ENCODE measurements at places on chromosomes 4 and X.

GRCh38 chr4:46484881-46485280, 95.0 kb upstream of the GABRA2 start:
- no peak for DNase-seq

DNA sequence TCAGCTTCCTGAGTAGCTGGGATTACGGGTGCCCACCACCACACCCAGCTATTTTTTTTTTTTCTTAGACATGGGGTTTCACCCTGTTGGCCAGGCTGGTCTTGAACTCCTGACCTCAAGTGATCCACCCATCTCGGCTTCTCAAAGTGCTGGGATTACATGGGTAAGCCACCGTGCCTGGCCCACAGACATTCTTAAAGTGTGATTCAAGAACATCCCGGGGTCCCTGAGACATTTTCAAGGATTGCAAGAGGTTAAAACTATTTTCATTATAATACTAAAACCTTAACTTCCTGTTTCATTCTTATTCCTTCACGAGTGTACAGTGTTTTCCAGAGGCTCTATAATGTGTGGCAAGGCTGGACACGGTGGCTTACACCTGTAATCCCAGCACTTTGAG, 318.7 kb downstream of the CAMK2D start:
- DNase-seq: no peak

GRCh38 chrX:118143578-118143977, 27.0 kb upstream of the KLHL13 start:
- no peak for DNase-seq

DNA sequence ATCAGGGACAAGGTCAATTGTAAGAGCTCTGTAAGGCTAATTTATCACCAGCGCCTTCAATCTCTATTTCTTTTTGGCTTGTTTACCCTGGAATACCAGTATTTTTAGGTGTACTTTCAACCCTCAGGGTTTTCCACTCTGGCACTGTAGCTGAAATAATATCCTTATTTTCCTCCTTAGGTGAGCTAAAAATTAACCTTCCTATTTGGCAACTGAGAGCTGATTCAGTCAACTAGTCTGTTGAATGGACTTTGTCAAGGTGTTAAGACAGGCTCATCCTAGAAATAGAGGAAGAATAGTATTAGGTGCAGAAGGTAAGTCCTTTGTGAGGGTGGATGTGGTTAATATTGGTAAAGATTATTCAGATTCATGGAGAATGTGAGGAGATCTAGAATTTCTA, 101.3 kb upstream of the BANK1 start:
- no peak for DNase-seq

DNA sequence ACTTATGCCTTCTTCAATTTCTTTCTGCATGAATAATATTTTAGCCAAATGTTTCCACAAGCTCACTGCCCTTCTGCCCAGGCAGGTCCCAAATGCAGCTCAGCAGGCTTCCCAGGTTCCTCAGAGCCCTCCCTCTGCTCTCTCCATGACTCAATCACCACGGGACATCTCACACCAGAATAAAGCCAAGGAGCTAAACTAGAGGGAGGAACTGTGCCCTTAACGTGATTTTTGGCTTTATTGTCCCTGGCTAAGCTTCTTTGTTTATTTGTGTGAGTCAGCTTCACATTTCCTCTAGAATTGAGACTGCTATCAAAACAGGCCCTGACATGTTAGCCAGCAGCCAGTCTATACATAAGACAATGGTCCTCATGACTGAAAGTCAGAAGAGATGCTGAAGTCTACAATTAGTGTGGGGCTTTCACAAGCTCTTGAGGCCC, 186.4 kb upstream of the GALNT7 start:
- DNase-seq: no peak

GRCh38 chrX:120468479-120468824, 644 bp downstream of the LAMP2 start:
- no peak for DNase-seq

- no peak for DNase-seq
Measured at GRCh38 chr4:156038772-156039171, 85.1 kb upstream of the CTSO start.

GRCh38 chr4:82266345-82266744, 107.4 kb downstream of the HNRNPD start:
- DNase-seq: no peak

- DNase-seq: no peak
Measured at GRCh38 chr4:109365939-109366338, 63.5 kb upstream of the COL25A1 start.

DNA sequence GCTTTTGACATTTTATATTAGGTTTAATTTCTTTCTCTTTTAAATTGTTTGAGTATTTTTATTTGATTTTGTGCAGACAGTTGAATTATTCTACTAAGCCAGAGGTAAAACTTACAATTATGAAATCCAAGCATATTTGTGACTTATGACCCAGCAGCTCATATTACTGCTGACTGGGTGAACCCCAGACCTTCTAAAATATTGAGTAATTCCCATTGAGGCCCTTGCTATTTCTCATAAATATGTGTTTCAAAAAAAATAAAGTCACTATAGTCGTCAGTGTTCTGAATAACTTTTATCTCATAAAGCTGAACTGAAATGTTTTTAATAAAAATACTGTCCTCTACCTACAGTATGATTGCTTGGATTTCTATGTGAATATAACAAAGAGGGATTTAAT, 303.1 kb downstream of the IQCM start:
- DNase-seq: no peak

GRCh38 chr4:81652069-81652478, 180.4 kb upstream of the RASGEF1B start:
- DNase-seq: no peak

DNA sequence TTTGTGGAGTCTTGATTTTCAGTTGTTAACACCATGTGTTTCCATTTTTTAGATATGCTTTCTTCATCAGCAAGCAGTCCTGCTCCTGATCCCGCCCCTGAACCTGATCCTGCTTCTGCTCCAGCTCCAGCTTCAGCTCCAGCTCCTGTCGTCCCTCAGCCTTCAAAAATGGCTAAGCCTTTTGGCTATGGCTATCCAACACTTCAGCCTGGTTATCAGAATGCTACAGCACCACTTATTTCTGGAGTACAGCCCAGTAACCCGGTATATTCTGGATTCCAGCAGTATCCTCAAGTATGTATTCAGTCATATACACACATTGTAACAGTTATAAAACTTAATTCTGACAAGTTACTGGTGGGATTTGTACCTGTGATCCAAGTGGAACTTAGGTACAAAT, 60.9 kb downstream of the SEC24B start:
- no peak for DNase-seq

DNA sequence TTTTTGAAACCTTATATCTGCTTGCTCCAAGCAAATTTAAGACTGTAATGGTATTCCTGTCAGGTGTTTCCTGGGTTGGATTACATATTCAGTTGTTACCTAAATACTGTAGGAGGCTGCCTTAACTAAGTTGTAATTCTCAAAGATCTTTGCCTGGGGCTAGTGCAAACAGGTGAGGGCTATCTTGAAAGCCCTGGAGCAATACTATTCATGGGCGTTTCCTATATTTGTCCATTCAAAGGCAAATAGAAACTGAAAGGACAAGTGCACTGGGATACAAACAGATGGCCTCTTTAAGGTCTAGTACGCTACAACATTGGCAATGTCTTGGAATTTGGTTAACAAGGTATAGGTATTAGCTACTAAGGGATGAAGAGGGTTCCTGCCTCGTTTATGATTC, 84.1 kb upstream of the CT45A1 start:
- DNase-seq: no peak

- no peak for DNase-seq
Measured at GRCh38 chr4:108172231-108172752, 3.6 kb upstream of the LEF1 start.

DNA sequence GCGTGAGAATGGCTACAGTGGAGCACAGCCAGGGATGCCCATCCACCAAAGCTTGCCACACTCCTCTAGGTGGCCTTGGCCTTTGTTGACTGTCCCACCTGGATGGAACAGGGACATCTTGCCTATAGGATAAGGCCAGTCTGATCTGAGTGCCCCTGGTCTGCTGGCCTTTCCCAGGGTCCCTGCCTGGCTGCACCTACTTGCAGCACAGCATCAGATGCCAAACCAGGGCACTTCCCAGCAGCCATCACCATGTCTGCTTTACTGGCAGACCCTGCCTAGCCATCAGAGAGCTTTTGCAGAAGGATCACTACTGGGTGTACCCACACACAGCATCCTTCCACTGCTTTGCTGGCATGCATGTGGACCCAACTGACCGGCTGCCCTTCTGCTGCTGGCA, 143.2 kb downstream of the GABRA3 start:
- no peak for DNase-seq

- DNase-seq: no peak
Measured at GRCh38 chrX:56751071-56751470, 22.0 kb downstream of the NBDY start.

- no peak for DNase-seq
Measured at GRCh38 chr4:114598191-114599121, at the start of gene UGT8. TSS of gene UGT8 (plus strand) at chr4:114598807. CDS start at chr4:114622881, 24,074 bp downstream.

DNA sequence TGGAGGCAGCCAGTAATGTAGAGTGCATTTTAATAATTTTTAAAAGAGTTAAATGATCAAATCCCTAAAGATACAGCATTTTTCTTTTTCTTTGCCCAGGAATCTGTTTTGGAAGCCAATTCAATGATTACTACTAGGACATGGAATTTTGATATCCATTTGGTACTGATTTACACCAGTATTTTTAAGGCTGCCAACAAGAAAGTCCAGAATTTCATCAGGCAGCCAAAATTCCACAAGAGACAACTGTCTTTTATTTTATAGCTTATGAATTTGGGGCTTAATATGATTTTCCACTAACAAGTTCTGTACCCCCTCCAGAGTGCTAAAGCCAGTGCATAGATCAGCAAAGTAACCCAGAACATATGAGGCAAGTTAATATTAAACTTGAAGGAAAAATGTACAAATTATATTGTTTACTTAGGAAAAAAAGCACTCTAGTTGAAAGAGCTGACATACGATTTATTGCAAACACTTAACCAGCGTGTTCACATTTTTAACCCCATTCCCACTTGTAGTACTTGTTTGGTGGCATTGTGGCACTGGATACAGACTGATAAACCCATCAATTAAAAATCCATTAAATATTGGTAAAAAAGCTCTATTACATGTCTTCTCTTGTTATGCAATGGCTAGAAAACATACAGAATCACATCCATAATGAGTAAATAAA, 259.7 kb downstream of the DCHS2 start:
- no peak for DNase-seq

- DNase-seq: no peak
Measured at GRCh38 chr4:133130171-133130570, 18.9 kb upstream of the PCDH10 start.

DNA sequence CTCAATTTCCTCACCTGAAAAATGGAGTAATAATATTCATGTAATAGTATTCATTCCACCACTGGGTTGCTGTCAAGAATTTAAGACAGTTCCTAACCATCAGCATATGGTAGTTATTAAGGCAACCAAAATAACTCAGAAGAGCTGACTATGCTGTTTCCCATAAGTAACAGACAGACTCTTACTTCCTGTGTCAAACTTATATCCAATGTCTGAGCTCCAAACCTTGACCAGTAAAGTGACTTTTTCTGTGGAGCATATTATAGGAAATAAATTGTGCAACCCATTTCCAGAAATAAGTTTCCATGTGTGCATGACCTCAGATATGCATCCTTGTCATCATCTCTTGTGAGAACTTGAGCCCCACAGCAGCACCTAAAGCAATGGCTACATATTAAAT, 78.8 kb downstream of the HADH start:
- DNase-seq: no peak

GRCh38 chrX:74579597-74580198, 34.7 kb downstream of the RLIM start:
- no peak for DNase-seq

DNA sequence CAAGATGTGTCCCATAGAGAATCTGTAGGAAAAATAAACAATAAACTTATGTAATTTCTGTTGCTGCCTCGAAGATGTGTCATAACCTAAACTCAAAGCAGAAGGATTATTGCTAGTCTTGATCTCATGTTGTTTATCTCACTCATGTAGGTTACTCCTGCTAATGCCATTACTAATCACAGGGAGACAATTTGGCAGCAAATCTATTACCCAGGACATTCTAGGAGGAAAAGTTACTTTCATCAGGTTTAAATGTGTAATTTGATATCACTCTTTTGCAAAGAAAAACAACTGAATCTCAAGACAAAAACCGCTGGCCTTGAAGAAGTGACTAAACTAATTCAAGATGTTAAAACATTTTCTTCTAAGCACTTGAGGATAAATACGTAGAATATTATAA, 34.0 kb downstream of the LDOC1 start:
- no peak for DNase-seq

DNA sequence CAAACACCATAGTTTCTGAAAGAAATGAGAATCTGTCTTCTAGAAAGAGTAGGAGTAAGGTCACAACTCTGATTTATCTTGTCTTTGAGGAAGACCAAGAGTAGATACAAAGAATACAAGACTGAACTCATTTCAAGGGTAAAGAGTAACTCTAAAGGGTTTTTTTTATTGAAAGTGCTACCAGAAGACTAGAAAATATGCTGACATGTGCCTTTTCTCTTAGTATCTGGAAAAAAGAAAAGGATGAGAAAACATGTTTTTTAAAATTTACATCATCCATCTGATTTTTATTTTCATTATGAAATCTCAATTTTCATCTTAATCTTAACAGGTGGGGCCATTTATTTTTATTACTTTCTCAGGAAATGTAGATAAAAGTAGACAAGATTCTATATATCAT, 43.0 kb downstream of the UNC5C start:
- no peak for DNase-seq

GRCh38 chr4:111283066-111283677, 660.3 kb upstream of the PITX2 start:
- DNase-seq: no peak

- no peak for DNase-seq
Measured at GRCh38 chr4:36330796-36331195, 49.4 kb downstream of the DTHD1 start.

- no peak for DNase-seq
Measured at GRCh38 chrX:15511563-15511962, 11.0 kb downstream of the BMX start.

- no peak for DNase-seq
Measured at GRCh38 chr4:173005912-173006633, 162.5 kb upstream of the GALNT7 start.

DNA sequence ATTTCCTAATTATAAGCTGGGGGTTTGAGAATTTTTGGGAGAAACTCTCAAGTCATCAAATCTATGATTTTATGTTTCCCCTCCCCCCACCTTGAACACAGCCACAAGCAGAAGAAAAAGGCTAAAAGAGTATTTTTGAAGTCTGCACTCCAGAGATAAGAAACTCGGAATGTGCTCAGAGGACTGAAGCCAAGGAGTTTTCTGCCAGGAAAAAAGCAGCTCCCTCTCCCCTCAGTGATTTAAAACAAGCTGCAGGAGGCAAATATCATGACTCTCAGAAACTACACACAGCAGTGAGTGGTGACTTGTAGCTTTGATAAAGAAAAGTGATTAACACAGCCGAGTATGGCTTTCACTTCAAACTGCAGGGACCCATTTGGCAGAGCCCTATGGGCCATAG, 800.2 kb upstream of the FTHL17 start:
- DNase-seq: no peak

DNA sequence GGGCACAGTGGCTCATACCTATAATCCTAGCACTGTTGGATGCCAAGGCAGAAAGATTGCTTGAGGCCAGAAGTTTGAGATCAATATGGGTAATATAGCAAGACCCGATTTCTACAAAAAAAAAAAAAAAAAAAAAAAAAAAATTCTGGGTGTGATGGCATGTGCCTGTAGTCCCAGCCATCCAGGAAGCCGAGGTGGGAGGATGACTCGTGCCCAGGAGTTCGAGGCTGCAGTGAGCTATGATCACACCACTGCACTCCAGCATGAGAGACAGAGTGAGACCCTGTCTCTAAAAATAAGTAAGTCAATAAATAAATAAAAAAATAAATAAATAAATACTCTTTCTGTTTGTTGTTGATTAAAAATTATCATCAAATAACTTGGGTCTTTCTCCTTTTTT, 62.4 kb upstream of the BMPR1B start:
- DNase-seq: no peak

Data from activated effector memory CD4-positive, alpha-beta T cell treated with Interleukin-2 at 50 U/mL for 16 hours (primary cell).